ENCODE measurements at places on chromosomes 2 and 18.

DNA sequence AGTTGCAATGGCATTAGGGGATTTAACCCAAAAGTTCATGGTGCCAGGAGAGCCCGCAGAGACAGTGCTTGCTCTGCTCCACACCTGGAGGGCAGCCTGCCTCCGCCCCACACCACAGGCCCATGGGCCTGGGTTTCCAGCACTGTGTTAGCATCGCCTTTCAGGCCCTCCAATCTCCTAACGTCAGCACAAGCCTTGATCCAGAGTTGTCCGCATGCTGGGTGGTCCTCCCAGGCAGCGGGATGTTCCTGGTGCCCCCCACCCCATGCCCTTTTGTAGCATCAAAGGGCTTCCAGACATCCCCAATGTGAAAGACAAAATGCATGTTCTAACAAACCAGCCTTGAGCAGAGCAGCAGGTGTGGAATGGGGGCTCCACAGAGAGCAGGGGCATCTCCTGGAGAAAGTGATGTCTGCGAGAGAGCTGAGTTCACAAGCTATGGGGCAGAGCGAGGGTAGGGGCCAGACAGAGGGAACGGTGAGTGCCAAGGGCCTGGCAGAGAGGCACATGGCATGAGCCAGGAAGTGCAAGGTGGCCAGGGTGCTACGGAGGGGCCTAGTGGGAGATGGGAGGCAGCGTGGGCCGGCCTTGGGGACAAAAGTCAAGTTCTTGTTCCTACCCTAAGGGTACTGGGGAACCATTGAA is 119.2 kb downstream of the CYP26B1 start:
- DNase-seq, result no peak

GRCh38 chr18:34661464-34662087 is 48.5 kb upstream of the DTNA start:
- DNase-seq, result no peak

GRCh38 chr2:45739796-45740485 is 88.5 kb downstream of the PRKCE start:
- no peak for DNase-seq

GRCh38 chr2:134558208-134558830 is 160.5 kb downstream of the TMEM163 start:
- no peak for DNase-seq

- no peak for DNase-seq
These were observed 147.2 kb downstream of the DYSF start for GRCh38 chr2:71600555-71600954.

- no peak for DNase-seq
These were observed 29.2 kb downstream of the ZCCHC2 start for GRCh38 chr18:62551972-62552513.

GRCh38 chr2:218184331-218184730 is 17.6 kb upstream of the CXCR1 start:
- DNase-seq, result no peak

DNA sequence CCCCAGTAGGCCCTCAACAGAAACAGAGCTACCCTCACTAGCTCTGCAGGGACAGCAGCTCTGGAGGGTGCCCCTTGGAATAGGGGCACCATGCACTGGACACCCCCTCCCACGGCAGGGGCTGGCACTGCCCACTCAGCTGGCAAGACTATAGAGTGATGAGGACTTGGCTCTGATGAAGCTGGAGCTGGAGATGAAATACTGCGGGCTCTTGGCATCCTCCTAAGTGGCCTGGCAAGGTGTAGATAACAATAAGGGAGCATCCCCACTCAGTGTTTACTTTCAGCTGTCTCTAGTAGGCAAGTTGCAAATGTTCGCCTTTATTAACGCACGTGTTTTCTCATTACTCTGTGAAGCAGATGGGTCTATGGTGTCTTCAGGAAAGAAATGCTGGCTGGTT is 92.7 kb downstream of the PDCL3 start:
- no peak for DNase-seq

DNA sequence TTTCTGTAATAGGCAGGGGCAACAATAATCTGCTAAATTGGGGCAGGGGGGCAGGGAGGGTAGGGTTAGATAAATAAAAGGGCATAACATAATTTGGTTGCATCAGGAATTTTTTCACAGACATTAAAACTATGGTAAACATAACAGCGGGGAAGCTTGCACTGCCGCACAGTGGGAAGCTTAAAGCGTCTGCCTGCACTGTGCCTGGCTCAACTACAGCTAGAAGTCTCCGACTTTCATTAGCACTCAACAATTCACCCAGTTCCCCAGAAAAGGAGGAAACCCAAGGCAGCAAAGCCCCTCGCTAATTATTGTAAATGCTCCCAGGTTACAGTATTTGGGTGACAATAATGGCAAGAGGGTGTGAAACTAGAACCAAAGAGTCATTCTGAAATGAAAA is 562.9 kb downstream of the ARHGAP15 start:
- peak; percentile 12 for DNase-seq

DNA sequence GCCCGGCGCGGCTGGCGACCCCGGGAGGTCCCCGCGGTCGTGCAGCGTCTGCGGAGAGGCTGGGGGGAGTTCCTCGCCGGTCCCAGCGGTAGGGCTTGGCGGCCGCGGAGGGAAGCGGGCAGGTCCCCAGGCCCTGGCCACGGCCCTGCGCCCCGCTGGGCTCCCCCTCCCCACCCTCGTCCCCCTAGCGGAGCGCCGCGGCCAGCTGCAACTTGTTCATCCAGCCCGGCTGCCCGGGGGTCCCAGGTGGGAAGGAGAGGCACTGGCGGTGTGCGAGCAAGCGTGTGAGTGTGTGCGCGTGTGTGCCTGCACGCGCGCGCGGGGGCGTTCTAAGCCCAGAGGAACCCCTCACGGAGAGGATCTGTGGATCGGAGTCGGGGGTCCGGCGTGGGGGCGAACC is 1.3 kb downstream of the PTPRM start:
- DNase-seq, result peak; percentile 70

- peak; percentile 58 for DNase-seq
These were observed 7.3 kb downstream of the EMX1 start for GRCh38 chr2:72924353-72925240.

DNA sequence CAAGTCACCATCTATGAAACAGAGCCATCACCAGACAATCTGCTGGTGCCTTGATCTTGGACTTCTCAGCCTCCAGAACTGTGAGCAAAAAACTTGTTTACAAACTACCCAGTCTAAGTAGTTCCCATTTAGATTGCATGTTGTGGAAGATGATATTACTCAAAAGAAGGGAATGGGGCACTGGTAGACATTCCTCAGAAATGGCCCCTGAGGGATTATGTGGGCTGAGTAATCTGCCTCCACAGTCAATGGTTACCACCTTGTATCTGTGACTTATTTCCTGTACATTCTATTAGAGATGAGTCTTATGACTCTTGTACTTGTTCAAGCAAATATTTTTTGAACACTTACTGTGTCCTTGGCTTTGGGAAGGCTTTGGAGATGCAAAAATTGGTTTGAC is 160.4 kb downstream of the NUP35 start:
- DNase-seq, result no peak

DNA sequence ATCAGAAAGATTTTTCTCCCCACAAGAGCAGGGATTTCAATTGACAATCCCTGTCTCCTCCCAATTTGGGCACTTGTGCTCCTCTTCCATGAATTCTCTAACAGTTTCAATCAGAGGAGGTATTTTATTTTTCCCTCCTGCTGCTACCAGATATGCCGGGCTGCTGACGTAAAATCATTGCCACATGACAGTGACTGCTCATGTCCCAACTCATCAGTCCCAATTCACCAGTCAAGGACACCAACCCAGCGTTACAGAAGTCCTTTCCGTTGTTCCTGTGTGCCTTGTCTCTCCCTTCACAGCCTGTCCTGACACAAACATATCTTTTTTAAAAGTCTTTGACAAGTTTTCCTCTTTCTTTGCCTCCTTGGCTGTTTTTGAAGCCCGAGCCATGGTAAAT is 540.2 kb downstream of the LRP1B start:
- DNase-seq, result no peak

DNA sequence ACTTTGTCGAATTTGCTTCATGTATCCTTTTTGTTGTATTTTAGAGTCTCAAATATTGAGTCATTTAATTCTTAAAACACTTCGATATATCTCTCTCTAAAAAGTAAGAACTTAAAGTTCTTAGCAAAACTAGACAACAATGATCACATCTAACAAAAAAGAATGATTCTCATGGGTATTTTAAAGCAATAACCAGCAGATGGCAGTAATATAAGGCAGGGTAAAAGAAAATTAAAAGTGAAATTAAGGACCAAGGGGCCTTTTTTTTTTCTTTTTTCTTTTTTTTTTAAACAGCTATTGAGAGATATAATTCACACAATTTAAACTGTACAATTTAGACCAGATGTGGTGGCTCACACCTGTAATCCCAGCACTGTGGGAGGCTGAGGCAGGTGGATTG is 9.9 kb upstream of the AOX1 start:
- no peak for DNase-seq

GRCh38 chr2:3595985-3596384 is 1.1 kb downstream of the COLEC11 start:
- DNase-seq, result no peak

DNA sequence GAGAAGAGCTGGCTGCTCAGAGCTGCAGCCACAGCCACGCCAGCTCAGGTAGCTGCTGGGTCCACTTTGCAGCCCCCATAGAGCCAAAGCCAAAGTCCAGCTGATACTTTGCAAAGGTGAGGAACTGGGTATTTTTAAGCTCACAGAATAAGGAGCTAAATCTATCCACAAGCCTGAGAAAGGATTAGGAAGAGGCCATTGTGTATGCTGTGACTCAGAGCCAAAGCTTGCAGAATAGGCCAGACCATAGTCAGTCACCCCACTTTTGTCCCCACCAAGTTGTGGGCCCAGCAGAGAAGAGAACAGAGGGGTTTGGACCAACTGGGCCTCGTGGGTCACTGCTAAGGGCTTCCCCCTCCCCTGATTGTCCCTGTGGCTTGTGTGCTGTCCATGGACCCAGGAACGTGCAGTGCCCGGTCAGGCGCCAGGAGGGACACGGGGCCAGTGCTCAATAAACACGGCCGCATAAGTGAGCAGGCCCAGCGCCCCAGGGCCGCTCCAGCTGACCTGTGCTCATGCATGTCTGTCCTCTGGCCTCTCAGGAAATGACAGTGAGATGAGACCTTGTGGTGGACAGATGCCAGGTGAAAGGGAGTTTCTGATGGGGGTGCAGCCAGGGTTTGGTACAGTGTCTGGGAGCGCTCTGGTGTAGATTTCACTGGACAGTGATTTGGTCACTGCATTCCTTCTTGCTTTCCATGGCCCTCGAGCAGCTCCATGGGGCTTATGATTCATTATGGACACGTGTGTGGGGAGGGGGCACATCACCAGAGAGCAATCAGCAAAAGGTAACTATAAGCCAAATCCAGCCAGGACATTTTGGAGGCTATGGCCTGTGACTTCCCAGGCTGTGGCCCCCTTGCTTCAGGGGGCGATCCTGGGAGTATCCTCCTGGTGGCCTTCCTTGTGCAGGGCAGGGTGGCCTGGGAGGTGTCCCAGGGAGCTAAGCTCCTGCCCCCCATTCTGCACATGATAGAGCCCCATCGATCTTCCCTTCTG is 31.3 kb downstream of the MAL start:
- no peak for DNase-seq

- no peak for DNase-seq
These were observed 201.1 kb upstream of the FBXO11 start for GRCh38 chr2:48107326-48107925.

DNA sequence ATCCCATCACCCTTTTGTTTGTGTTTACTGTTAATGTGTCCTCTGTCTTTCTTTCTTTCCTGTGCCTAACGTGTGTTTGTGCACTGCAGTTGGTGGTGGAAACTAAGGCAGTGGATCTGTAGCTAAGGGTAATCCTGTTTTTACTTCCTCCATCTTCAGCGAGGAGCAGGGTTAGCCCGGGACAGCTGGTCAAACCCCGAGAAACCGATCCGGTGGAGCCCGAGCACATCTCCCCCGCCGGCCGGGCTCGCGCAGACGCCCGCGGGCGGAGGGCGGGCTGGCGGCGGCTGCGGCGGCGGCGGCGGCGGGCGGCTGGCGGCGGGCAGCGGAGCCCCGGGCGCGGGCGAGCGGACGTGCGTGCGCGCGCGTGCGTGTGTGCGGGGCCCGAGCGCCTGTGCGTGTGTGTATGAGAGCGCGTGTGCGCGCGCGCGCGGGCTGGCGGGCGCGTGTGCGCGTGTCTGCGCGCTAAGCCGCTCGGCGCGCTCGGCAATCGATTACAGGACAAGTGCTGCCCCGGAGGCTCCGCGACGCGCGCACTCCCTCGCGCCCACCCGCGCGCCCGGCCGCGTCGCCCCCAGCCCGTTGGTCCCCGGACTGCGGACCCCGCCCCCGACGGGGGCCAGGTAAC is at the start of gene IKZF2:
Gene IKZF2 (minus strand): TSS at position 176 of the 628 bp plus-strand sequence. CDS start 2,983 bp downstream, outside the sequence.
- peak; percentile 67 for DNase-seq

- DNase-seq, result no peak
These were observed 32.5 kb downstream of the MERTK start for GRCh38 chr2:111930875-111931274.

- DNase-seq, result no peak
These were observed 24.8 kb downstream of the LPIN2 start for GRCh38 chr18:2987876-2988790.

- DNase-seq, result no peak
These were observed 274.6 kb downstream of the LRATD1 start for GRCh38 chr2:14907014-14907612.

GRCh38 chr18:6004119-6004518 is 108.8 kb upstream of the TMEM200C start:
- no peak for DNase-seq

- DNase-seq, result no peak
These were observed 809.4 kb downstream of the TSN start for GRCh38 chr2:122564843-122565242.

DNA sequence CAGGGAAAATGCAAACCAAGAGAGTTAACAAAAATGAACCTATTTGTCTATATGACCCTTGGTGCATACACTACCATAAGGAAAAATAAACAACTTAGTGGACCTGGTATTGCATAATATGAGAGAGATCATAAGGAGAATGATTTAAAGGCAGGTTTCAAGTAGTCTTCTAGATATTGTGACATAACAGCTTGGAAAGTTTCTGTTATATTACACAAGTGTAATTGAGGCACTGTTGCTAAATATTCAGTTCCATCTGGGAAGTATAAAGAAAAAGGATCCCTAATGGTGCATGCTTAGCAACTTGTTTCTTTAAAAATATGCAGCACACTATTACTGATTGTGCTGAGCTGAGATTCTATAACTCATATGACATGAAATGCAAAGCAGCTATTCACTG is 252.2 kb upstream of the SPHKAP start:
- DNase-seq, result no peak

DNA sequence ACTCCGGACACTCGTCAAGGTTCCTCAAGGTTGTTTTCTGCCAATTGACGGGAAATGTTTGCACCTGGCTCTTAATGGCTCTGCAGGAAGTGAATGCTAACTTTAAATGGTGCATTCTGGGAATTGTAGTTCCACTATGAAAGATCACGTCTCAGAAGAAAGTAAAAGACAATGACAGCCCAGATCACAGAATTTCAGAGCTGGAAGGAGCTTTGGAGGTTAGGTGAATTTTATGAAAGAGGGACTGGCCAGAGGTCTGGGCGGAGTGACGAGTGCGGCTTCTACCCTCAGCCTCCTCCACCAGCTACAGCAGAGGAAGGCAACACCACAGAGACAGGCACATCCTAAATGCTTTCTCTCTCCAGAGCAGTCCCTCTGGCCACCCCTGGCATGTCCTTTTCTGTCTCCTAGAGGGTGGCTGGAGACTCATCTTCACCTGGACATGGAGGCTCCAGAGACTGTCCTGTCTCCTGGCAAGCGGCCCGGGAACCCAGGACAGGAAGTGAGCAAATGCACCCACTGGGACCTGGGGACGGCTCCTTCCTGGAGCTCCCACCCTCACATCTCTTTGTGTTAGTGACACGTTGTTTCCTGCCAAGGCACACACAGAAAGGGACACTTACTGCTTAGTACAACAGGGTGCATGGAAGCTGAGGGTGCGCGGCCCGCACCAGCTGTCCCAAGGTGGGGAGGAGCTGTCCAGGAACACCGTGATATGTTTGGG is 19.4 kb downstream of the THAP4 start:
- DNase-seq, result no peak

Data from WTC11 (cell line).